ENCODE measurements at places on chromosomes 3 and 15. TPM values are rescaled to one million over a fixed set of nuclear protein-coding genes. Genes with fewer than 3 reads are reported as not detected.

DNA sequence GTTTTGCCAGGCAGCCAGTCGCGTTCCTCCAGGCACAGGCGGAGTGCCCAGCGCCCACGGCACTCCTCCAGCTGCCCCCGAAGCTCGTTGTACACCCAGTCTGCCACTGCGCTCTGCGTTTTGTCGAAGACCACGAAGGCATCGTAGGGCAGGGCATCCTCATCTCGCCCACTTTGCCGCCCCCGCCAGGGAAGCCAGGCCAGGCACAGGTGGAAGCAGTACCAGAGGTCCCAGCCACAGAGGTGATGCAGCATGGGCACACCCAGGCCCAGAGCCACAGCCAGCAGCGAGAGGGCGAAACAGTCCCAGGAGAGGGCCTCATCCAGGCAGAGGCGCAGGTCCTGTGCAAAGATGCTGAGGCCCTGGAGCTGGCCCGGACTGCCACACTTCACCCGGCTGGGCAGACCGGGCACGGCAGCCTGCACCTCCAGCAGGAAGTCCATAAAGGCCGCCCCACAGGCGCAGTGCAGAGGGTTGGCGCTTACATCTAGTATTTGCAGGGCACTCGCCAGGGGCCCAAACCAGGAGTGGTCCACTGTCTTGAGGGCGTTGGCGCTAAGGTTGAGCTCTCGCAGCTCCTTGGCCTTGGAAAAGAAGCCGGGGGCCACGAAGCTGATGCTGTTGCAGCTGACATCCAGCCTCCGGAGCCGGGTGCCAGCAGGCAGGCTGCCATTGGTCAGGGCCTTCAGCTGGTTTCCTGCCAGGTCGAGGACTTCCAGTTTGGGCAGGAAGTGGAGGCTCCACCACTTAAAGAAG lies 3.7 kb downstream of the TLR9 start:
- no peak for DNase-seq

GRCh38 chr3:118932822-118933558 lies 101.7 kb downstream of the IGSF11 start:
- DNase-seq: no peak

- DNase-seq: no peak
Measured at GRCh38 chr3:9915254-9916141, 1.4 kb upstream of the IL17RC start.

DNA sequence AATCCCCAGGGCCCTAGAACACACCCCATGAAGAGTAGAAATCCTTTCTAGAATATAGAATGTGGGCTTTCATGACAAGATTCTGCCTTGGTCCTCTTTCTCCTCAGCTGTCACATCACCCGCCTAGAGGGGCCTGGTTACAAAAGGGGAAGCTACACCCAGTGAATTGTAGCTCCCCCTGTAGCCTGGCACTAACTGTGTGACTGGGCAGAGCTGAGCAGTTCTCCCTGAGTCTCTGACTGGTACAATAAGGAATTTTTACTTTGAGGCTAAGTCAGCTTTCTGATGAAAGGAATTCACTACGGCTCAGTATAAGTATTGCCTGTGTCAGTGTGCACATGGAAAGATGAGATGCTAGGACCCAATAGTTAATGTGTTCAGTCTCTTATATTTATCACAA lies 28.7 kb upstream of the ZNF148 start:
- no peak for DNase-seq

DNA sequence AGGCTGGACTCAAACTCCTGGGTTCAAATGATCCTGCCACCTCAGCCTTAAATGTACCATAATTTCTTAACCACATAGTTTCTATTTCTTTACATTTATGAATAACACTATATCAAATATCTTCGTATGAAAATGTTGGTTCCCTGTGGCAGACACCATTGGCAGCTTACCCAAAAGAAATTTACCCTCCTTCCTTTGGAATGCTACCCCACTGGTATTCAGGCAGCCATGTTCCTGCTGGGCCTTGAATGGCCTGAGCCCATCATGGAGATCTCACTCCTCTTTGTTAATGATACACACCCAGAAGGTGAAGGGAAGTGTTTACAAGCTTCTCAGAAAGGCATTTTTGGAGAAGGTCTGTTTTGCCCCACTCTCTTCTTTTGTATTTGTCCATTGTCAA lies 94.3 kb upstream of the RNF7 start:
- no peak for DNase-seq

DNA sequence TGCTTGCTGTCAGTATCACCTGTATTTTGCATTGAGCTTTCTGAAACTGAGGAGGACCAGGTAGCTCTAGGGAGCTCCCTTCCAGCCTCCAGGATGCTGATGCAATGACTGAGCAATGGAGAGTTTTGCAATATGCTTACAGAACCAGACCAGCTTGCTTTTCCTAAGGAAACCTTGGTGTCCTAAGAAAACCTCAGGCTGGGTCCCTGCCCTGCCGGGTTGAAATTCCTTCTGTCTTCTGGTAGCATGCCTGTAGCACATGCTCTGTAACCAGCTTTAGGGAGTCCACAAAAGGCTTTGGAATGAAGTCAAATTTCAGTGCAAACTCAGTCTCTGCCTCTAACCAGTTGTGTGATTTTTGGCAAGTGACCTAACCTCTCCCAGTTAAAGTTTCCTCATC lies 65.8 kb upstream of the GSK3B start:
- no peak for DNase-seq

GRCh38 chr3:186213946-186214345 lies 105.1 kb upstream of the ETV5 start:
- DNase-seq: no peak

DNA sequence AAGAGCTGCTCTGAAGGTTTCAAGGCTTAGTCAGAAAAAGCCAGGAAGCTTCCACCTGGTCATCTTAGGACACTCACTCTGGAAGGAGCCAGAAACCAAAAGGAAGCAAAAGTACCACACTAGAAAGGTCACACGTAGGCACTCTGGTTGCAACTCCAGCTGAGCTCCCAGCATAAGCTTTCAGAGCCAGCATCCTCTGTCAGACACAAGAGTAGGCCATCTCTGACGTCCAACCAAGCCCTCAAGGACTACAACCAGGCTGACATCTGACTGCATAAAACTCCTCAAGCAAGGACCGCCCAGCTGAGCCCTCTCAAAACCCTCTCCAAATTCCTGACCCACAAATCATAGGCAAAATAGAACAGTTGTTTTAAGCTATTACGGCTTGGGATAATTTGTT lies 12.8 kb downstream of the SH3BP5 start:
- no peak for DNase-seq

The TNFSF10 gene
- 2.9 TPM for total RNA-seq

The FAM240A gene
- not detected for total RNA-seq
